ENCODE measurements at places on chromosomes 5 and 9.

- no peak for DNase-seq
Measured at GRCh38 chr9:80651044-80651443, 1038.3 kb downstream of the TLE1 start.

DNA sequence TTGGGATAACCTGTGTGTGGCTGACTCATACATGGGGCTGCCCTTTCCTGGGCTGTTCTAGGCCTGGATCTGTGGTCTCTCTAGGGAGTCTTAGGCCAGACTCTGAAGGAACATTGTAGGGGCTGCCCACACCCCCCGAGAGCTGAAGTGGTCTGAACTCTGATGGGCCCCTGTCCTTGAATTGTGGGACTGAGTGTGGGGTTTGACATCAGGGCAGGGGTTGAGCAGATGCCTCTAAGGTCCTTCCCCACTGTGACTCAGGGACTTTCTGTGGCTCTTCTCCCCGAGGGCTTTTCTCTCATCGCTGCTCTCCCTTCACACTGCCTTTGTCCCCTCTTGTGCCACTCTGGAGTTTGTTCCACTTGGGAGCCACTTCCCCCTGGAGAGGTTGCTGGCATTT is 215.0 kb downstream of the MELK start:
- no peak for DNase-seq

GRCh38 chr5:3344671-3345070 is 251.0 kb upstream of the IRX1 start:
- no peak for DNase-seq

GRCh38 chr5:54595721-54596120 is 78.2 kb downstream of the SNX18 start:
- DNase-seq: no peak

DNA sequence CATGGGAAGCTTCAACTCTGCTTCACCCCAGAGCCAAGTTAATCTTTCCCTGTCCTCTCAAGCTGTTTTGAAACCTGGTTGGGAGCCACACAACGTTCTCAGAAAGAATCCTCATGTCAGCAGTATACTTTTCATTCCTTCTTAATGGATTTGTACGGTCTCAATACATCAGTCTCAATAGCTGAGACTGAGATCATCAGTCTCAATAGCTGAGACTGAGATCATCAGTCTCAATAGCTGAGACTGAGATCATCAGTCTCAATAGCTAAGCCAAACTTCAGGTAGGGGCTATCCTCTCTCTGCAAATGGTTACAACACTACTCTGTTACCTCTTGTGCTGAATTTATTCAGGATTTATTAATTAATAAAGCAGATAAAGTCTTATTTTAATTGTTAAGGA is 1317.4 kb upstream of the CDH9 start:
- DNase-seq: no peak

DNA sequence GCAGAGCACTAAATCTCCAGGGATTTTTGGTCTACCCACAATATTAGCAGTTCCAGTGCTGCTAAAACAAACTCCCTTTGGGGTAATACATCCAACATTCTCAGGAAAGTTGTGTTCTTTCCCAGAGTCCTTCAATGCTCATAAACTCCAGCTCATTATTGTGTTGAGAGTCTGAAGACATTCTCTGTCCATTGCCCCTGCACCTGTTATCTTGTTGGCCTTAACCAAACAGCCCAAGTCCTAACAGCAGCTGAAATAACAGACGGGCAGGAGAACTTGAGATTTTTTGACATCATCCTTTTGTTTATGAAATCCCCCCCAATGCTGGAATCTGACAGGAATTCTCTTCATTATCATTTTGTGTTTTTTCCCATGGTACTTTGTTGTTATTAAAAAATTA is 110.8 kb downstream of the PAPPA start:
- DNase-seq: no peak

DNA sequence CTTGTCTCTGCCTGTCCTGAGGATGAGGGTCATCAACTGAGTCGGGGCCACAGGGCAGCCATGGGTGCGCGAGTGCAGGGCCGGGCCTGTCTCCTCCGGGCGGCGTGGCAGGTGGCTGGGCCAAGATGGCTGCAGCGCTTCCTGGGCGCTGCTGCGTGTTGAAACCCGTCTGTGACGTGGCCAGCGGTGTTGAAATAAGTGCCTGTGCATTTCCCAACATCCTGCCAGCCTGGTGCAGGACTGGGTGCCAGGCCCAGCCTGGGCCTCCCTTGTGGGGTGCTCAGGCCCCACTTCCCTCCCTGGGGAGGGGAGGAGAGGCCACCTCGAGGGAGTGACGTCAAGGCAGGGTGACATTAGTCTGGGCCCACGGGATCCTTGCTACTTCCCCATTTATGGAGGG is 45.5 kb downstream of the RXRA start:
- no peak for DNase-seq

- no peak for DNase-seq
Measured at GRCh38 chr9:20835377-20836286, 151.6 kb downstream of the FOCAD start.

DNA sequence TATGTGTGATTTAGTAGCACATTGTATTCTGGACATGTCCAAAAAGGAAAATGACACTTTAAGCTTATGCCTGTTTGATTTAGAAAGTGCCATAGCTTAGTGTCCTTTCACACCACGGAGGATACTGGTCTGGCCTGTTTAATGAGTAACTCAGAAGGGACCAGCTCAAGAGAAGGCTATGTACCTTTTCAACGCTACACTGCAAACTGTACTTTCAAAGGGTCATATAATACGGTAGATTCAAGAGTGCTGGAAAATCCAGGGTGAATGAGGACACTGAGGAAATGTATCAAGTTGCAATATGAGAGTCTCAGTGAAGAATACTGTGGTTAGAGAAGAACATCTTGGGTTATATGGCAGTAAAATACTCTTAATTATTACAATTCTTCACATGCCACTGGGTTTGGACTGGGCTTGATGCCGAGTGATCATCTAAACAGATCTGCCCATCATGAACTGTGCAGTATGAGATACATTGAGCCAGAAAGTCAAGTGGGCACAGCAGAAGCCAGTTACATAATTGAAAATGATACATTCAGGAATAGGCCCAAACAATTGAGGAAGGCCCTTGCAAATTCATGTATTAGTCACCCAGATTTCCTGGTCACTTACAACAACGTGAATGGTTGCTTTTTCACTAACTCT is 1211.5 kb upstream of the CDH9 start:
- no peak for DNase-seq

GRCh38 chr5:93257616-93258015 is 323.4 kb downstream of the NR2F1-AS1 start:
- DNase-seq: peak; percentile 32
